ENCODE measurements at places on chromosomes 13 and 19.

DNA sequence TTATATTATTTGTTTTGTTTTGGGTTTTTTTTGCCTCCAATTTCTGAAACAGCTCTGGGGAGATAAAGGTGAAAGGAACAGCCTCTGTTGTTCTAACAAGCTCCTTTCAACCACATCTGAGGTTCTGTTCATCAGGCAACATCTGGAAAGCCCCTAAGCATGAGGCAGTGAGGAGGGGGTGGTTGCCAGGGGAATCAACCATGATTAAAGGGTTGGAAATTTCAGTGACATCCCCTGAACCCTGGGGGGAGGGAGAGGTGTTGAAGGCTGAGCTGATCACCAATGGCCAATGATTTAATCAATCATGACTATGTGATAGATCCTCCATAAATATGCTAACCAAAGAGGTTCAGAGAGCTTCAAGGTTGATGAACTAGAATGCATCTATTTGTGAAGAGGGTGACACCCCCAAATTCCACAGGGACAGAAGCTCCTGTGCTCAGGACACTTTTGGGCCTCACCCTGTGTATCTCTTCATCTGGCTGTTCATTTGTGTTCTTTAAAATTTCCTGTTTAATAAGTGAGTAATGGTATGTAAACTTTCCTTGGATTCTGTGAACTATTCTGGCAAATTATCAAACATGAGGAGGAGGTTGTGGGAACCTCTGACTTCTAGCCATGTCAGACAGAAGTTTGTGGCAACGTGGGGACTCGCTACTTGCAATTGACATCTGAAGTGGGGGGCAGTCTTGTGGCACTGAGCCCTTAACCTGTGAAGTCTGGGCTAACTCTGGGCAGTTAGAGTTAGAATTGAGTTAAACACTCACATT, 221.3 kb downstream of the NHLRC3 start:
- no peak for DNase-seq

- DNase-seq = no peak
Measured at GRCh38 chr13:51783428-51784094, 20.4 kb downstream of the DHRS12 start.

DNA sequence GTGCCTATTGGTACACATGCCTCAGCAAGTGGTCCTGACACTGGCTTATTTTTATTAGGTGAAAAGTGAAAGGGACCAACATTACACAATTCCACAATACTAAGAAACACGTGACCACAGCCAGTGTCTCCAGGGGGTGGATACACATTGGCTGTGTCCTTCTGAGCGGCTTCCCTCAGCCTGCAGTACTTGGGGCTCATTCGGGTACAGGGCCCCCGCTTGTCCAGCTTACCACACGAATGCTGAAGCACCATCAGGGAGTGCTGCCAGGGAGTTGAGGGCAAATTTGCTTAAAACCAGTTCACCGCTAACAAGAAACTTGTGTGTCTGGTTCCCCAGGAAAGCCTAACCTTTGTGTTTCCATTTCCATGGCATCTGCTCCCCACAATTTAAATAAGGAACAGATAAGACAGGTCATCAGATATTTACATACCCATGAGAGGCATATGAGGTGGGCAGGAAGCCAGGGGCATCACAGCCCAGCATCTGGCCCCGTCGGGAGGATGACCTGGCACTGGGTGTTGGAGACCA, 23.3 kb downstream of the PBX4 start:
- no peak for DNase-seq

DNA sequence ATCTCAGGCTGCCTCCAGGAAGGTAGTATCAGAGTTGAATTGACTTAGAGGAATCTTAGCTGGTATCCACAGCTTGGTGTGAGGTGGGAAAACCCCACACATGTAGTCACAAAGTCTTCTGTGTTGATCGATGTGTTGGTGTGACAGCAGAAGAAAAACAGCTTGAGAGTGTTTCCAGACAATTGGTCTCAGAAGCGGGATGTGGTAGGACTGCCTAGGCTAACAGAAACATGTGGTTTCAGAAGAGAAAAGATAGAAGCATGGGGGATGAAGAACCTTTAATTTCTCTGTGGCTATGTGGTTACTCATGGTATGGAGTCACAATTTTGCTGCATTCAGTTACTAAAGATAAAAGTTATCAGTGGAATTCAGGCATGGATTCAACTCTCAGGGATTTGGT, 134.7 kb upstream of the SLITRK5 start:
- DNase-seq = no peak

- DNase-seq = no peak
Measured at GRCh38 chr19:4375164-4376027, 25.0 kb downstream of the SH3GL1 start.

DNA sequence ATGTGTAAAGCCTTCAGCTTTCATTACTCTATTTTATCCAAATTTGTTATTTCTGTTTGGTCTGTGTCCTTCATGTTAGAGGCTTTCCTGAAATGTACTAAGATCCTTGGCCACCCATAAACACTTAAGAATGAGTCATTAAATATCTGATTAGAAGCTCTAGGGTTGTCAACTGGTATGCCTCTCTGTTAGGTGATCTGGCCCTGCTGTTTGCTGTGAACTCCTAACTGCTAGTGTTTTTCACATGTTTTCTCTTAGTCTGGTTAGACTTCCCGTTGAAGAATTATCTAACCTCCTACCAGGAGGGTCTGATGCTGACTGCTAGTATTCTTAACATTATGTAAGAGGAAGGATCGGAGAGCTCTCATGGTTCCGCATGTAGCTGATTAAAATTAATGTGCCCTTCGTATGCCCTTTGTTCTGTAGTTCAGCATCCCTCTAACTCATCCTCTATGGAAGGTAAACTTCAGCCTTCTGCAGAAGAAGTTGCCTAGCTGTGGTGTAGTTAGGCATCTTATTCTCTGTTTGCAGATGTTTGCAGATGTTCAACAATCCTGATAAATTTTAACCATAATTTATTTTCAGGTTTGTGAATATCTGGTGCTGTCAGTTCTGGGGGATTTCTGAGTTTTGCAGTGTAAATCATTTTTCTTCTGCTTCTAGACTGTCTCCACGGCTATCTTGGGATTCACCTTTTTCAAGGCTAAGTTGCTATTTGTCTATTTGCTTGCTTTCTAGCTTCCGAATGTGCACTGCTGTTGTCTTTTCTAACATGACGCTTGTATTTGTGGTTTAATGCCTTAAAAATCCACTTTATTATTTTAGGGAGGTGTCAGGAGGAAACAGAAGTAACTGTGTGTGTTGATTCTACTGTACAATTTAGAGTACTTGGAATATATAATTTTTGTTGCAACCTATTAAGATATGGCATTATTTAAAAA, 207.2 kb upstream of the SPRY2 start:
- no peak for DNase-seq

GRCh38 chr19:6837525-6837924, 49.9 kb upstream of the ADGRE1 start:
- no peak for DNase-seq

DNA sequence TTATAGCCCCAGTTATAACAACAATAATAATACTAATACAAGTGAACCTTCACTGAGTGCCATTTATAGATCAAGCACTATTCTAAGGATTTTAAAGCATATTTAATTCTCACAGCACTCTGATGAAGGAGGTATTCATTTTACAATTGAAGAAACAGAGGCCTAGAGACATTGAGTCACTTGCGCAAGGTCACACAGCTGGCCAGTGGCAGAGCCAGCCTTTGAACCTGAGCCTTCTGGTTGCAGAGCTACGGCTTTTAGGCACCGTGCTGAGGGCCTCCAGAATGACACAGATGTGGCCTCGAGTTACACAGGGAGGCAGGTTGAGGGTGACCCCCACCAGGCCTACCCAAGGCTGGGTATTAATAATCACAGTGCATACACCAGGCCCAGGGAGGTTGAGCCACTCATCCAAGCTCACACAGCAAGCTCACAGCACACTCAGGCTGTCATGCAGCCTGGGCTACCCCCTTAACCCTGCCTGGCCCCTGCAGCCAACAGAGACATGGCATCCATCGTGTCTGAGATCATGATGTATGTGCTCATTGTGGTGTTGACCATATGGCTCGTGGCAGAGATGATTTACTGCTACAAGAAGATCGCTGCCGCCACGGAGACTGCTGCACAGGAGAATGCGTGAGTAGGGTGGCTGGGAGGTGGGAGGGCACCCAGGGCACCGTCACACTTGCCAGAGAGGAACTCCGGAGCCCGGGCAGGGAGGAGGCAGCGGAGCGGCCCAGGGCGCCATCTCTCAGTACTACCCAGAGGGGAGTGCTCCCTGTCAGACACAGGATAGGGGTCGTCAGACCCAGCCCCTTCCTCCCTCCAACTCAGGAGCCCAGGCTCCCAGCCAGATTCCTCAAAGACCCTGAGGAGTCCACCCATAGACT, 2.7 kb upstream of the HPN start:
- no peak for DNase-seq

DNA sequence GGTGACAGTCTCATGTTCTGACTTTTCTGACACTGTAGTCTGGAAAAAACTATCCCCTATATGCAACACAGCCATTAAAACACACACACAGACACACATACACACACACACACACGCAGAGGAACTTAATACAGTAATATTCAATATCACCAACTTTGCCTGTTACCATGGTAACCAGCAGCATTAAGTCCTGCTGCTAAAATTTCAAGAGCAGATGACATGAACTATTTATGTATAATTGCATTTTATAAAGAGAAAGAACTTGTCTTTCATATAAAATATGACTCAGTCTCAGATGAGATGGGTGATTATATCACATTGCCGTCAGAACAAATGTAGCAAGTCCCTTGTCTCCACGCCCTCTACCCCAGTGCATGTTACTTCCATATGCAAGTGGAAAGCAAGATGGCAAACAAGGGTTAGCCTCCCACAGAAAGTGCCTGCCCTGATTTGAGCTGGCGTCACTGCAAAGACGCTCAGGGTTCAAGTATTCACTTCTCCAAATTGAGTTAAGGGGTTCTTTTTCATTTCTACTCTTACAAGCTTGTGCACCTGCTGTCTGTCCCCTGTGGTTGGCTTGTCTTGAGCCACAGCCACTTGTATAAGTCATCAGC, 576.8 kb downstream of the UQCRFS1 start:
- no peak for DNase-seq

- peak; percentile 68 for DNase-seq
Measured at GRCh38 chr19:45496349-45496953, 396 bp downstream of the RTN2 start.

- DNase-seq = no peak
Measured at GRCh38 chr19:291561-292280, 518 bp upstream of the PLPP2 start.

GRCh38 chr19:45417151-45417550, 6.6 kb downstream of the ERCC1 start:
- no peak for DNase-seq

- no peak for DNase-seq
Measured at GRCh38 chr13:113650731-113651148, 7.3 kb downstream of the ATP4B start.

DNA sequence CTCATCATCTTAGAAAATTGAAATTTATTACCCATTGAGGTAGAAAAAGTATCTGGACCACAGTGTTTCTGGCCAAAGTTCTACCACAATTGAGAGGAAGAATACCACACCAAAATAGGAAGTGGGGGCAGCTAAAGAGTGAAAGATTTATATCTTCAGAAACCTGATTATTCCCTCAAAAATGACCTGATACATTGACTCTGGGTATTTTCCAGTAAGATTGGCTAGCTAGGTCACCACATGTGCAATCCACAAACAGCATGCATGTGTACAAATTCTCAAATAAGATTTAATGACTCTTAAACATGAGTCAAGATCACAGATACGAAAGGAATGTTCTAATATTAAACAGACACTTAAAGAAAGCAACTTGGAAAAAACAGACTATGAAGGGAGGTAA, 1516.2 kb upstream of the PCDH20 start:
- DNase-seq = no peak

DNA sequence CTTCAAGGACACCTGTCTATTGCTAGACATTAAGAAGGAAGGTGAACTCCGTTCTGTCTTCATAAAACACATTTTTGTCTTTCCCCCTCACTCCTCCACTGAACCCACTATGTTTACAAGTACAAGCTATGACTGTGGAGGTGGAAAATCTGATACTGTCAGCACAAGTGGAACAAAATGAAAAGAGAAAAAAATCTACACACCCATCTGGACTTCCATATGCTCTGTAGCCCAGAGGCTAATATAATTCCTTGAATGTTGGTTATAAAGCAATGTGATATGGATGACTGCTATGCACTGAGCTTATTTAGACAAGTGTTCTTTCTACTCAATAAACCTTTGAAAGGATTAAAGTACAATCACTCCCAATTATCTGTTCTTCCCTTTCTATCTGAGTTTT, 713.5 kb downstream of the DIAPH3 start:
- no peak for DNase-seq

- DNase-seq = no peak
Measured at GRCh38 chr13:25447396-25447795, 75.6 kb downstream of the ATP8A2 start.

DNA sequence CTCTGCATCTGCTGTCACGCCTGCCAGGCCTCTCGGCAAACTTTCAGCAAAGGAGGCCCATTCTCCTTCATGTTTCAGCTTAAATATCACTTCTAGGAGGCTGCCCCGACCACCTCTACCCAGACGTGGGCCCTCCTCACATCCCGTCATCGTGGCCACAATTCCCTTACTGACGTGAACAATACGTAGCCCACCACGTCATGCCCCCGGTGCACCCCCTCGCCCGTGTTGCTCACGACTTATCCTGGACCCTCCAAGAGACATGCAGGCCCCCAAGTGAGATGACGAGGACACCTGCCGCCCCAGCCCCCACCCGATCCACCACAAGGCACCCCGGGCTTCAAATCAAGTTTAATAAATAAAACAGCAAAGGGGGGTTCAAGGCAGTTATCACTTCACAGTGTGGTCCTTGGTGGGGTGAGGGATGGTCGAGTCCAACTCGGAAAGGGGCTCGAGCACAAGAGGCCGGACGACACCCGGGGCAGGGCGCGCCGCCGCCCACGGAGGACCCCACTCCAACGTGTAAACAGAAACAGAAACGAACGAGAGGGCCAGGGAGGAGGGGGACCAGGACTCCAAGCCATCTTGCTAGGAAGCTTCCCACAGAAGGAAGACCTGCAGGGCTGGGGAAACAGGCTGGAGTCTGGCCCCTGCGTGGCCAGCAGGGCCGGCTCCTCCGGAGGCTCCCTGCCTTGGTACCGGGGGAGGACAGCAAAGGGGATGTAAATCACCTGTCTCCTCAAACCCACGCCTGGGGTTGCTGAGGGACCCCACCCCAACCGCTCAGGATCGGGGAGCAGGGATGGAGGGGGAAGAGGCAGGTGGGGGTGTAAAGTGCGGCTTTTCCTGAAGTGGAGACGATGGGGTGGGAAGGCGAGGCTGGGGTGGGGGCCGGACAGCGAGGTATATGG, 14.3 kb upstream of the PLPP2 start:
- DNase-seq = no peak
